ENCODE measurements at places on chromosomes 5 and 9.

DNA sequence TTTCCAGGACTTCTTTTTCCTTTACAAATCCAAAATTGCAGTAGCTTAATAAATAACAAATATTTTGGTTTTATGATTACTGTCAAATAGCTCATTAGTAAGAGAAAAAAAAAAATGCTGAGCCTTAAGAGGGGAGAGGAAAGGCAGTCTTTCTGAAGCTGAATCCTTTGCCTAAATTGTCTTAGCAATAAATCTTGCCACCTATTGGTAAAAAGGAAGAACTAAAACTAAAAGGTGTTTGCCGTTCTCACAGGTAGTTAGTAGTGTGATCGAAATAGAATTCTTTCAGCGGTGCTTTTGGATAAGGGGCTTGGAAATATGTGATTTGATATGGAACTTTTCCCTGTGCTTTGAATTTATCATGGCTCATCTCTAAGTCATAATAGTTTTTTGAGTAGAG lies 31.2 kb downstream of the PIK3R1 start:
- DNase-seq, result no peak

GRCh38 chr9:6894135-6894534 lies 136.4 kb downstream of the KDM4C start:
- DNase-seq, result no peak

GRCh38 chr9:74920944-74921626 lies 31.6 kb downstream of the C9orf40 start:
- no peak for DNase-seq

- no peak for DNase-seq
Measured at GRCh38 chr9:129052592-129052991, 16.2 kb downstream of the MIGA2 start.

- DNase-seq, result peak; percentile 94
Measured at GRCh38 chr5:132506094-132506692, 15.6 kb upstream of the IRF1 start.

Data from cardiac fibroblast (primary cell).